ENCODE measurements at places on chromosomes 3 and 15. TPM values are rescaled to one million over a fixed set of nuclear protein-coding genes. Genes with fewer than 3 reads are reported as not detected.

Gene ABI3BP
- total RNA-seq: 7.8 TPM

Gene TM6SF1
- total RNA-seq: 20.1 TPM

Gene ANO10
- total RNA-seq: 47.3 TPM

Gene ATP13A5
- total RNA-seq: under 0.01 TPM

Gene TIGIT
- not detected for total RNA-seq

Gene PARP3
- 1.7 TPM for total RNA-seq

Gene MORC1
- total RNA-seq: 0.31 TPM

Gene ARNT2
- total RNA-seq: 56.6 TPM

Gene KLHL40
- total RNA-seq: not detected

Gene CCDC9B
- 1.6 TPM for total RNA-seq

Gene ANKRD63
- not detected for total RNA-seq

Gene NOX5
- total RNA-seq: under 0.01 TPM

Gene FBXW12
- total RNA-seq: 2.5 TPM

Gene ITGA11
- 0.62 TPM for total RNA-seq

Gene COL8A1
- 0.62 TPM for total RNA-seq

Data from occipital lobe (tissue), 3 donors.